ENCODE measurements at places on chromosomes 2 and 18.

GRCh38 chr18:13909141-13909940 is 6.0 kb downstream of the MC2R start:
- no peak for DNase-seq

DNA sequence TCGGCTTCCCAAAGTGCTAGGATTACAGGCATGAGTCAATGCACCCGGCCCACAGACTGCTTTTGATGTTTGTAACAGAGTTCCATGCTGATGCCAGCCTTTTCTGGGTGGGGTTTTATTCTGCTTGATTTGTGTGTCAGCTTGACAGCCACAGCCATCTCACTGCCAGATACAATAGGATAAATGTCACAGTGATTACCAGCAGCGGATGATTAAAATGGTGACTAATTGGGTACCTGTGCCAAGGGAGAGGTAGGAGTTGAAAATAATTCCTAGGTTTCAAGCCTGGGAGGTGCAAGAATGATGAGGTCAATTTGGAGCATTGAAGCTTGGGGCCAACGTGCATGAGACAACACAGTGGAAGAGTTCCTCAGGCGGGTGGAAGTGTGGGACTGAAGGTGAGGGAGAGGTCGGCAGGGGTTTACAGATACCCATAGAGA is 39.4 kb downstream of the SH2D6 start:
- DNase-seq = no peak

- DNase-seq = no peak
These were observed 47.5 kb downstream of the NBEAL1 start for GRCh38 chr2:203062126-203062525.

DNA sequence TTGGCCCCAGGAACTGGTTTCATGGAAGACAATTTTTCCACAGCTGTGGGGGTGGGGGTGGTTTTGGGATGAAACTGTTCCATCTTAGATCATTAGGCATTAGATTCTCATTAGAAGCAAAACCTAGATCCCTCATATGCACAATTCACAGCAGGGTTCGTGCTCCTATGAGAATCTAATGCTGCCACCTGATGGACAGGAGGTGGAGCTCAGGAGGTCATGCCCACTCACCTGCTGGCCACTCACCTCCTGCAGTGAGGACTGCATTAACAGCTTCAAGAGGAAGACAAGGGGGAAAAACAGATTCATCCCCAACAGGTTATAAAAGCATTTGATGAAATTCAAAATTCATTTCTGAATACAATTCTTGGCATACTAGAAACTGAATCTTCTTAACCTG is 38.5 kb downstream of the THAP4 start:
- no peak for DNase-seq

DNA sequence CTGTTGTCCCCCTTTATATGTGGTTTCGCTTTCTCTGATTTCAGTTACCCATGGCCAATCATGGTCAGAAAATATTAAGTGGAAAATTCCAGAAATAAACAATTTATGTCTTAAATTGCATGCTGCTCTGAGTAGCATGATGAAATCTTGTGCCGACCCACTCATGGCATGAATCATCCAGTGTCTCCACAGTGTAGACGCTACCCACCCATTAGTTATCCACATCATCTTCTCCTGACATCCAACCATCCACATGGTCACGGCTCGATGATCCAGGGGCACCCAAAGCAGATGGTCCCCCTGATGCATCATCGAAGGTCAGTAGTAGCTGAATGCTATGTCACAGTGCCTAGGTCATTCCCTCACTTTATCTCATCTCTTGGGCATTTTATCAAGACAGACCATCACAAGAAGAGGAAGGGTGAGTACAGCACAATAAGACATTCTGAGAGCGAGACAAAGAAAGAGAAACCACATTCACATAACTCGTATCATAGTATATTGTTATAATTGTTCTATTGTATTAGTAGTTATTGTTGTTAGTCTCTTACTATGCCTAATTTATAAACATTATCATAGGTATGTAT is 44.1 kb upstream of the ACKR3 start:
- DNase-seq = no peak

- DNase-seq = no peak
These were observed 57.8 kb upstream of the OTOS start for GRCh38 chr2:240198226-240198625.

- no peak for DNase-seq
These were observed 99.7 kb upstream of the NXPH2 start for GRCh38 chr2:138879931-138880330.

DNA sequence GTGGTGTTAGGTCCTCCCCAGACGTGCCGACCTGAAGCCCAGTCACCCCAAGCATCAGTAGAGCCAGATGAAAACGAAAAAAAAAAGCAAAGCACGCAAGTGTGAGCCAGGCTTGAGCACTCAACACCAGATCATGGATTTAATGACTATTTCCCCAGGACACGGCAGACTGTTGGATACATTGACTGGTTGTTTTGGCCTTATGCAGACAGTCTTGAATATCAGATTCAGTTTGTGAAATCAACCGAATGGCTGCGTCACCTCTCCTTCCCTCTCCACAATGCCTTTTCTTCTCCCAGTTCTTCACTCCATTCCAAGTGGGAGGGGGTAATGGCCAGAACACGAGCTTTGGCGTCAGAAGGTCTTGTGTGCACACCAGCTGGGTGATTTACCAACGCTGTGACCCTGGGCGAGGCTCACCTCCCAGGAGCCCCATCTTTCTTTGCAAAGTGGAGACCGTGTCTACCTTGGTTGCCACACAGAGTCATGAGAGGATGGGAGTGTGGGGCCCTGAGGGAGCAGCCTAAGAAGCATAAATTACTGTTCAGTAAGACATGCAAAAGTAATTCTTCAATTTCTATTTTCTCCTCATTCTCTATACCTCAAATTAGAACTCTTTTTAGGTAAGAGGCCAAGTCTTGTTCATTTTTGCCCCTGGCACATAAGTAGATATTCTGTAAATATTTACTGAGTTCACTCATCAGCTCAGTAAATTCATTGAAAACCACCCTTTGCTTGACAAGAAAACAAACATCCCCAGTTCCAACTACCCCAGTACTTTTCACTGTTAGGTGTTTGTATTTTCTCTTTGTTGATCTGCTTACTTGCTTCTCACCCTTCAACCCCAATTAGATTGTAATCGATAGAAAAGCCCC is 181.1 kb upstream of the COPS8 start:
- DNase-seq = no peak

GRCh38 chr2:55176094-55176415 is 56.0 kb downstream of the CLHC1 start:
- no peak for DNase-seq

- DNase-seq = no peak
These were observed 3.4 kb downstream of the IRS1 start for GRCh38 chr2:226796012-226796839.

DNA sequence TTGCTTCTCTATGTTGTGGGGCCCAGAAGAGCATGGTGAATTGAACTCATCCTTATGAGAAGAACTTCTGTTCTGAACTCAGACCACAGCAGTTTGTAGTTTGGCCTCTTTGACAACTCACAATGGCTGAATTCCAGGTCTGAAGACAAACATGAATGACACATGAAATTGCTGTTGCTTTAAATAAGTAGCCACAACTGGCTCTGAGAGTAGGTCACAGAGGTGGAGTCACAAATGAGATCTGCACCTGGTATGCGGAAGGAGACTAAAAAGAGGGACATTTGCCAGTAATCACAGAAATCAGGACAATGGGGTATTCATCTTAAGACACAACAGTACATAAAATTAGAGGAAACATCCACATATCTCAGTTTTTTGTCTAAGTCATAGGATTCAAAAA is 290.3 kb upstream of the MMADHC start:
- no peak for DNase-seq

DNA sequence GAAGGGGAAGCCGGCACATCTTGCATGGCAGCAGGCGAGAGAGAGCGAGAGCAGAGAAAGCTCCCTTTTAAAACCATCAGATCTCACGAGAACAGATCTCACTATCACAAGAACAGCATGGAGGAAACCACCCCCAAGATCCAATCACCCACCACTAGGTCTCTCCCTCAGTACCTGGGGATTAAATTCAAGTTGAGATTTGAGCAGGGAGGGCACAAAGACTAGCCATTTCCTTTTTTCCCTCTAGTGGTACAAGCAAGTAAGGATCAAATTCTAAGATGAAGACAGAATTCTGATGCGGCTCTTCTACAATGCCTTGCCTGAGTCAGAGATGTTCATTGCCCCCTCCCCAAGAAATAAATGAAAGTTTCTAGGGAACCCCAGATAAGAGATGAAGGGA is 45.6 kb upstream of the ANKRD44 start:
- no peak for DNase-seq

GRCh38 chr2:83196225-83196624 is 1262.9 kb downstream of the SUCLG1 start:
- DNase-seq = peak; percentile 5

- DNase-seq = peak; percentile 9
These were observed 330.2 kb upstream of the FANCL start for GRCh38 chr2:58571181-58571852.

GRCh38 chr2:102848366-102848839 is 86.6 kb downstream of the TMEM182 start:
- DNase-seq = no peak

- DNase-seq = no peak
These were observed 432.6 kb downstream of the SATB2 start for GRCh38 chr2:199025146-199025545.

DNA sequence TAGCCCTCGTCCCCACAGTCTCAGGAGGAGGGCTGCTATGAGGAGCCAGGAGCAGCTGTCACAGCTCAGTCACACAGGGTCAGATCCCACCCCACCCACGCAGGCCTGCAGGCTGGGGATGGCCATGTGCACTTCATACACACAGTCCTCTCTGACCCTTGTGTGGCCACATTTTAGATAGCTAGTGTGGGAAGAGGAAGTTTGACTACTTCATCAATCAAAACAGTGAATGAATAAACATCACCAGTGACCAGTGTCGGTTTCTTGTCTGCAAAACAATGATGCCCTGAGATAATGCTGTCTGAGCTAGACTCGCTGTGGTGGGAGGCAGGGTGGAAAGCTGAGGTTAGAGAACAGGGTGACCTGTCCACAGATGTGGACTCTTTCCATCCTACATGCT is 107.1 kb downstream of the PIEZO2 start:
- no peak for DNase-seq

GRCh38 chr2:96342085-96342484 is 6.5 kb downstream of the NCAPH start:
- DNase-seq = no peak

GRCh38 chr2:11012131-11012693 is 100.5 kb downstream of the KCNF1 start:
- DNase-seq = no peak

DNA sequence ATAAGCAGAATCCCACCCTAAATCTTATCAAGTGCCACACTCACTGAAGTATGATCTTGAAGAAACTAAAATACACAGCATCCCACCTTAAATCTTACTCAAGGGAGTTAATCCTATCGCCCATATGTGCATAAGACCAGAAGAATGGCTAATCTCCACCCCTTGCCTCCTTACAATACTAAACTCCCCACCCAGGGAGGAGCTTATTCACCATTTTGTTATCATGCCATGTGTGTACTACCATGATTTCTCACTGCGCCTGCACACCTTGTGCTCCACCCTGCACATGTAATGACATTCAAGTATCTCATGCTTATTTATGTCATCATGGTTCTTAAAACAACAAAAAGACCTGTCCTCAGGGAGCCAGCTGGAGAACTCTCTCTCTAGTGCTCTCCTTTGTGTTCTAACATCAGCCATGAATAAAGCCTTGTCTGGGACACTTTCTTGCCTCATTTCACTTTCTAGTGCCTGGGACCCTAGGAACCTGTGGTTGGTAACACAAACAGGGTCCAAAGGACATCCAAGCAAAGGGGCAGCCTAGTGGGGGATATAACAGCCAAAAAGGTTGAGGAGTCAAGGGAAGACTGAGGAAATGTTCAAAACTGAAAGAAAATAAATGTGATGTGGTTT is 87.4 kb downstream of the SLC66A3 start:
- DNase-seq = no peak

DNA sequence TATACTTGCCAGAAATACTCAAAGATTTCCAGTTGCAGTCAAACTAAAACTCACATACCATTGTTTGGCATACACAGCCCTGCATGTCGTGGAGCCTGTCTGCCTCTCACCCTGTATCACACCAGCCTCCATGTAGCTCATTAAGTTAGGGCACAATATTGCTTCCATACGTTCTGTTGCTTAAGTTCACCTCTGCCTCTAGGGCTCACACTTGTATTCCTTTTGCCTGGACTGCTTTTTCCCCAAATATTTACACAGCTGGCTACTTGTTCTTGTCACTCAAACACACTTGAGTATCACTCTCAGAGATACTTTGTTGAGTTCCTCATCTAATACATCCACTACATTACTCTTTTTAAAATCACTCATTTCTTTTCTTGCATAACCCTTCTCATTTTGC is 83.1 kb downstream of the PTH2R start:
- DNase-seq = no peak

- no peak for DNase-seq
These were observed 19.7 kb downstream of the DARS1 start for GRCh38 chr2:135965756-135966155.

- DNase-seq = no peak
These were observed 465.9 kb downstream of the EPHA4 start for GRCh38 chr2:221106241-221106640.

DNA sequence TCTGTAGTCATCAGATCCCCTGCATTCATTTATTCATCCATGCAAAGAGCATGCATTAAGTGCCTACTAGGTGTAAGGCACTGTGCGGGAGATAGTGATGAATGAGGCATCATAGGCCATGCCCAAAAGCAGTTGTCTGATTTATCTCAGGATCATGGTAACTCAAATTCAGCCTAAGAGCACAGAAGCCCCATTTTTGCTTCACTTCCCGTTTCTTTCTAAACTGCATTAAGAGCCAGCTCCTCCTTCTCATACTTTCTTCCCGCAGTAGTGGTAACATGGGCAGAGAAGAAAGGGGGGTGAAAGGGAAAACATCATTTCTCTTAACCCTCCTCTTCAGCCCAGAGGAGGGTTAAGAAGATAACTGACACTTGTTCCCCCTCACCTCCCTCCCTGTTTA is 2.9 kb downstream of the GPR45 start:
- DNase-seq = no peak

DNA sequence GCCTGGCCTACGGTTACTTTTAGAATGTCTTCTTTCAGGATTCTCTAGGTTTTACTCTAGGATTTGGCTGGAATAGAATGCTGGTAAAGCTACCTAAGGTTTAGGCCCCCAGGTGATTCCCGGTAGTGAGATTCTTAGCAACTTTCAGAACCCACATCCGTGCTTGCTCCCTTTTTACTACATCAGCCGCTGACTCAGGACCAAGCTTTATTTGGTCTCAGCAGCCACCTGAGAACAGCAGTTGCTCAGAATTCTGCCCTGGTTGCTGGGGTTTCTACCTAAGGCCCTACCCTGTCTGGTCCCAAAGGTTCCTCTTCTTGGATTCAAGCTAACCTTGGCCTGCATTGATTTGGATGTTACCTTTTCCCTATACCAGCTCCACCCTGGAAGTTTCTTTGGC is 36.1 kb upstream of the NDUFV2 start:
- DNase-seq = no peak

GRCh38 chr2:74041182-74041581 is 56.5 kb downstream of the TET3 start:
- no peak for DNase-seq

Measured in AG04449 (cell line).